ENCODE measurements at places on chromosomes 1 and 21.

DNA sequence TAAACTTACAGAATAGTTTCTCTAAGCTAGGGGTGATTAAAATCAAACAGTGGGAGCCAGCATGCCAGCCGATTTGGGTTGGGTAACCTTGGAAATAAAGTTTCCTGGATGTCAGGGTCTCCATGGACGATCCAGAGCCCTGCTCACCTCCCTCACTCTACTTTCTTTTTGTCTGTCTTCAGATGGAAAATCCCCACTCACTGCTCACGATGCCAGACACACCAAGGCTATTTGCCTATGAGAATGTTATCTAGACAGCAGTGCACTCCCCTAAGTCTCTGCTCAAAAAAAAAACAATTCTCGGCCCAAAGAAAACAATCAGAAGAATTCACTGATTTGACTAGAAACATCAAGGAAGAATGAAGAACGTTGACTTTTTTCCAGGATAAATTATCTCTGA is 13.9 kb downstream of the SLAMF7 start:
- no peak for DNase-seq

- DNase-seq: no peak
Observed at GRCh38 chr1:40395190-40396175, 22.0 kb downstream of the SMAP2 start.

DNA sequence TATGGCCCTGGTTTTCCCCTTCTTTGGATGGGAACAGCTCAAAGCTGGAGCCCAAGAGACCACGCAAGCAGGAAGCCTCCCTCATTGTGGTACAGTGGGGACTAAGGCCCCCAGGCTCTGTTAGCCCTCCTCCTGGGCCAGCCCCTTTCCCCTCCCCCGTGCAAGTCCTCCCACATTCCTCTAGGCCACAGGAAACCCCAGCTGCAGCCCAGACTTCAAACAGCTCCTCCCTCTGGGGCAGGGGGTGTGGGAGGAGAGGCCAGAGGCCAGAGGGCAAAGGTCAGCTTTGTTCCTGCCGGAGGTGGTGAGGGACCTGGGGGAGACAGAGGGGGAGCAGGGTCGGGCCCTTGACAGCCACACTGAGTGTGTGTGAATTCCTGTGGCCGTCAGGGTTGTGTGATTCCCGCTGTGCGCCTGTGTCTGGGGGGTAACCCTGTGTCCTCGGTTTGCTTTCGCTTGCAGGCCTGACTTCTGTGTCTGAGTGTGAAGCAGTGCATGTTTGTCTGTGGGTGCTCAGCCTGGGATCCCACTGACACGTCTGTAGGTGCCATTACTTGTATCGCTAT is 3.4 kb upstream of the AHDC1 start:
- no peak for DNase-seq

- no peak for DNase-seq
Observed at GRCh38 chr1:42114229-42114628, 39.0 kb upstream of the GUCA2B start.

DNA sequence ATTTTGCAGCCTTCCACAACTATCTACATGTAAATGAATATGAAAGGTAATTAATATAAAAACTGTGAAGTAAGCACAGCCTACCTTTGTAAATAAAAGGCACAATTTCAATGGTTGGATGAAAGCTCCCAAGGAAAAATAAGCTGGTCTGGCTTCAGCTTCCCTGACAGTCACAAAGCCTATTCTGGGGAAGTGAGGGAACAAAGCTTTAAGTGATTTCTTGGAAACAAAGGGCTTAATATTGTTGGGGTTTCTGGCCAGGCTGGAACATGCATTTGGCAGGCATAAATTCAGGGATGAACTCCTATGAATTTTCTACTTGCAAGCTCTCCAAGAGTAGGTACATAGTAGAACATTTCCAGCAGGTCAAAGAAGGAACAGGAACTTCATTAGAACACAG is 17.3 kb downstream of the BCAS2 start:
- DNase-seq: no peak

DNA sequence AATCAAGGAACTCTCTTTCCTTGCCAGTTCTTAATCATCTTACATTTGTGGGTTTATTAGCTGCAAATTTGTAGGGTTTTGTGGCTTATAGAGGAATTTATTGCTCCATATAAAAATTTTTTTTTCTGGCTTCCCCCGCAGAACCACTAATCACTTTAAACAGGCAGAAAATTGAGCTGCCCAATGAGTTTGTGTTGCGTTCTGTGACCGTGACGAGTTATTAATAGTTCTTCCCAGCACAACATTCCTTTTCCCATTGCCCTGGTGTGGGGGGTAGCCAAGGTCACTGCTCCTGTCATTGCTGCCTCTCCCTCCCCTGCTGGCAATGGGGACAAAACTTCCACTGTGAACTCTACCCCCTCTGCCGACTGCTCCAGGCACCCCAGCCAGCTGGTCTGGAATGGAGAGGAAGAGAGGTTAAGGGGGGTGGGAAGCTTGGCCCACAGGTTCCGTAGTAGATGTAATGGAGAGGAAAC is 55.1 kb downstream of the UBE2T start:
- DNase-seq: no peak

- no peak for DNase-seq
Observed at GRCh38 chr1:95096218-95096841, 20.8 kb upstream of the TLCD4 start.

Data from stimulated activated CD4-positive, alpha-beta T cell treated with anti-CD3 and anti-CD28 coated beads, Interleukin-4, amount 100 ng/mL, for 24 hours (primary cell).